ENCODE measurements at places on chromosomes 5 and 9.

- no peak for DNase-seq
These were observed 69.8 kb downstream of the YIPF5 start for GRCh38 chr5:144100702-144101101.

GRCh38 chr9:92385953-92386352 is 18.4 kb downstream of the OGN start:
- DNase-seq: no peak

GRCh38 chr5:101673120-101673519 is 623.0 kb downstream of the SLCO4C1 start:
- no peak for DNase-seq

- DNase-seq: no peak
These were observed 650.8 kb downstream of the IRX1 start for GRCh38 chr5:4246447-4246846.

- peak; percentile 37 for DNase-seq
These were observed 3.2 kb downstream of the SH3PXD2B start for GRCh38 chr5:172450861-172451695.

- no peak for DNase-seq
These were observed 22.1 kb downstream of the HRH2 start for GRCh38 chr5:175680020-175680419.

- DNase-seq: no peak
These were observed 7.8 kb upstream of the RXRA start for GRCh38 chr9:134318481-134318891.

GRCh38 chr9:129236441-129237145 is 58.5 kb upstream of the IER5L start:
- DNase-seq: no peak

DNA sequence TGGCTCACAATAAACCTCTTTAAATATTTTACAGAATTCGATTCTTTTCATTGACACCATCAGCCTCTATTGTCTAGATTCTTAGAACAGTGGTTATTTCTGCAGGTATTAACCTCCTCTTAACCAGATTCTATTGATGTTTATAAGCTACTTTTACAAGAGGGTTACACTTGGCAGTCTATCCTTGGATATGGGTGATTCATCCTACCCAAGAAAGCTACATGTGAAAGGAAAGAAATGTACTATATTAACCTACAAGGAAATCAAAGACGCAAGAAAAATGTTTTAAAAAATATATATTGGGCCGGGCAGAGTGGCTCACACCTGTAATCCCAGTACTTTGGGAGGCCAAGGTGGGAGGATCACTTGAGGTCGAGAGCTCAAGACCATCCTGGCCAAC is 16.7 kb downstream of the SLC25A25 start:
- DNase-seq: no peak

- no peak for DNase-seq
These were observed 451.6 kb upstream of the CD180 start for GRCh38 chr5:67648201-67648671.

GRCh38 chr5:175561085-175561484 is 82.7 kb downstream of the SFXN1 start:
- no peak for DNase-seq

Data from GM19239 (cell line).